ENCODE measurements at places on chromosomes 1 and 21.

DNA sequence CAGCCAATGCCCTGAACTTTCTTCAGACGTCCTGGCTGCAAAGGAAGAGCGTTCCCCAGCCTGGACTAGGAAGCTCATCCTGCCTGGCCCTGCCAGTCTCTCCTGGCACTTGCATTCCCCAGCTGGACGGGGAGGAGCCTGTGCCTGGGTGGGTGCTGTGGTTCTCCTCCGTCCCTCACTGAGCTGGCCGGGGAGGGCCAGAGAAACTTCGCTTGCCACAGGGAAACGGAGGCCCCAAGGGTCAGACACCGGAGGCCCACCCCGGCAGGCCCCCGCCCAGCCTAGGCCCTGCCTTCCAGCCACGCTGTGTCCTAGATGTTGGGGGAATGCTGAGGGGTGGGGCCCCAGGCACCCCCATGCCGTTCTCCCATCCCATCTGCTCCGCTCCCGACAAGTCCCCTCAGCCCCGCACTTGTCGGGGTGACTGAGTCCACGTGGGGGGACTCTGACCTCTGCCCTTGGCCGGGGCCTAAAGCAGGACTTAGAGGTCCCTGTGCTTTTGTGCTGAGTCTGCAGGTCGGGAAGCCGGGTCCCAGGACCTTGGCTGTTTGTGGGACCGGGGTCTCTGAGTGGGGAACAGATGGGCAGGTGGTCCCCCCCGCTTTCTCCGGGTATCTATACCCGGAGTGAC lies 4.8 kb downstream of the FTCD start:
- DNase-seq: no peak

DNA sequence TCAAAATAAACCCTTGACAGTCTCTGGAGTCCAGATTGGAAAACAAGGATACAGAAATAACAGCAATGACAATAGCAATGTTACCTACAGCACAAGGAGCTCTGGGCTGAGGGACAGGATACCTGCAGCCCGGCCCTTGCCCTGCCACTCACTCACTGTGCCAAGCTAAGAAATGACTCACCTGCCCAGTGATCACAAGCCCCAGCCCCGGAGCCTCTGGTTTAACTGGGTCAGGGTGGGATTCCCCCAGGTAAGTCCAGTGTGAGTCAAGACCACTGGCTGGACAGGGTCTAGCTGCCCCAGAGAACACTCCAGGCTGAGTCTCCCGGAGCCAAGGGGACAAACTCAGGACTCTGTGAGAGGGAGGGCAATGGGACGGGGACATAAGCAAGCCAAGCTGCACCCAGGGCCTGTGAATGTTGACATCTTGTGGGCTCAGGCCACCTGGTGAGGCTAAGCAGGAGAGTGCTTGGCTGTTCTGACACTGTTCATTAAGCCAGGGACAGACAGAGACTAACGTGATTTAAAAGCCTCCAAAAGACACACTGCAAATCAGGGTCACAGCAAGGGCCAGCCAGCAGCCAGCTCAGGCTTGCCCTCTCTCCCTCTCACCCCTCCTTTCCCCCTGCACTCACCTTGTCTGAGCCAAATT lies 64.1 kb downstream of the MIS18A start:
- no peak for DNase-seq

DNA sequence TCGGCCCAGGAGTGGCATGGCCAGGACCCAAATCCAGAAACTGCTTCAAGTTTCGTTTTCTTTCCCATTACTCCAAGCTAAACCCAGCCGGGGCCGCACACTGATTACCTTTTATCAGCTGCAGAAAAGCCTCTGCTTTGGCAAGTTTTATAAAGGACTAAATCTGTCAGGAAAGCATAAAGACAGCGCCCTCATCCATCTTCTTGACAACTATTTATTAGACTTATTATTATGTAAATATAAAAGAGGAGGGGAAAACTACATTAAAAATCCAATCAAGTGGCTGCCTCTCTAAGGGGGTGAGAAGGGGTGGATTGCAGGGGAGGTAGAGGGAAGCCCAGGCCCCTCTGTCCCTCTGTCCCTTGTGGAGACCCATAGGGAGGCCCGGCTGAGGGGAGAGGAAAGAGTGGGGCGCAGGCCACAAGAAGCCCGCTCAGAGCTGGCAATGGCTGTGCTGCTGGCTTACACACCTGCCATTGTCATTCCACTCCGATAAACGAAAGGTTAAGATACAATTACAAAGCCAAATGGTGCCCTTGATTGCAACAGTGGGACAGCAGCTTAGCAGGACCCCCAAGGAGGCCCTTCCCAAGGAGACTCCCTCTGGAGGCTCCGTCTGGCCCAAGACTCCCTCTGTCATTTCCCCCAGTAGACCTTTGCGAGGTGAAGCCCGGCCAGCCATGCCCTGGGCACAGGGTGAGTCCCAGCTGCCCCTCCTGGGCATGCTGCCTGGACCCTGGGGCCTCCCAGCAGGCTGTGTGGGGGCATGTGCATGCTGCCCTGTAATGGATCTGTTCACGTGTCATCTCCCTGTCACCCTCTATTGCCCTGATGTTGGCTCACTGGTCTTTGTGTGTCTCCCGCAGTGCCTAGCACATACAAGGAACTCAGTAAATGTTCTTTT lies 45.4 kb downstream of the KCND3 start:
- no peak for DNase-seq

DNA sequence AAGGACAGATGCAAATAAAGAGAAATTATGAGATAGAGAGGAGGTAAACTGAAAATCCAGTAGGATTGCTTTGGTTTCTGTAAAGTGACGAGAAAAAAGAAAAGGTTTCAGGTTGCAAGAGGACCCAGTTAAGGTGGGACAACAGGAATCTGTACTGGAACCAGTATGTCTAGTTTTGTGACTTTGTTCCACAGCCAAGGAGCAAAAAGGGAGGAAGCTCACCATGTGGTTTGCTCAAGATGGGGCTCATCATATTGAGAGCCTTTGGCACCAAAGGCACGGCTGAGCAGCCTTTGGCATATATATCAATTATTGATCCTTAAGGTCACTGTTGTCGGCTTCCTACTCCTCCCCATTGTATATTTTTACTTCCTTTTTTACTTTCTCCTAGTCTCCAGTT lies 1.8 kb upstream of the ZDHHC18 start:
- no peak for DNase-seq

DNA sequence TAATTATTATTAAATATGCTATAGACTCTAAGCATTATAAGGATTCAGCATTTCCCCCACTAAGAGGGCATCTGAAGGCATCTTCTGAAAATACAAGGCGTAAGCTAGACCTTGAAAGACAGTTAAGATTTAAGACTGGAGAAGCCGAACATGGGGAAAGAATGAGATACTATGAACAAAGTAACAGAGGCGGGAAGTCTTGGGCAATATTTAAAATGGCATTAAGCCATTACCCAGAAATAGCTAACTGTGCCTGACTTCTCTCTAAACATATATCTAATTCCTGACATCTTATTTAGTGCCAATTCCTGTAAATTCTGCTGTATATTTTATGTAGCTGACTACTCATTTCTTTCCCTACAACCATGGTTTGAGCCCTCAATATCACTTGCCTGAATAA lies 20.9 kb downstream of the DPH5 start:
- DNase-seq: no peak

DNA sequence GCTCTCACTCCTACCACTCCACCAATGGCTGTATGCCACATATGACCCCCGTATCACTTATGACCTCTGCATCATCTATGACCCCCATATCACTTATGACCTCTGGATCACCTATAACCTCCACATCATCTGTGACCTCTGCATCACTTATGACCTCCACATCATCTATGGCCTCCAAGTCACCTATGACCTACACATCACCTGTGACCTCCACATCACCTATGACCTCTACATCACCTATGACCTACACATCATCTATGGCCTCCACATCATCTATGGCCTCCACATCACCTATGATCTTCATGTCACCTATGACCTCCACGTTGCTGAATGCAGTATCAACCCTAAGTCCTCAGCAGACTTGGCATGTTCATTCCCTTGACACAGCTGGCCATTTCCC lies 271.2 kb downstream of the MATN1 start:
- peak; percentile 36 for DNase-seq

All from activated CD4-positive, alpha-beta T cell treated with anti-CD3 and anti-CD28 coated beads, Interleukin-2, amount 10 ng/mL, durations not matched to agents 24 days and 14 days (primary cell).